Activated CD4-positive, alpha-beta T cell treated with anti-CD3 and anti-CD28 coated beads, Interleukin-2, amount 50 U/mL, for 1 hour (primary cell): ENCODE measurements at places on chromosomes 3 and 15.

- DNase-seq, result no peak
These were observed 25.0 kb downstream of the RNU5B-1 start for GRCh38 chr15:65329288-65329983.

- DNase-seq, result no peak
These were observed 25.9 kb upstream of the SRPRB start for GRCh38 chr3:133779626-133780203.

DNA sequence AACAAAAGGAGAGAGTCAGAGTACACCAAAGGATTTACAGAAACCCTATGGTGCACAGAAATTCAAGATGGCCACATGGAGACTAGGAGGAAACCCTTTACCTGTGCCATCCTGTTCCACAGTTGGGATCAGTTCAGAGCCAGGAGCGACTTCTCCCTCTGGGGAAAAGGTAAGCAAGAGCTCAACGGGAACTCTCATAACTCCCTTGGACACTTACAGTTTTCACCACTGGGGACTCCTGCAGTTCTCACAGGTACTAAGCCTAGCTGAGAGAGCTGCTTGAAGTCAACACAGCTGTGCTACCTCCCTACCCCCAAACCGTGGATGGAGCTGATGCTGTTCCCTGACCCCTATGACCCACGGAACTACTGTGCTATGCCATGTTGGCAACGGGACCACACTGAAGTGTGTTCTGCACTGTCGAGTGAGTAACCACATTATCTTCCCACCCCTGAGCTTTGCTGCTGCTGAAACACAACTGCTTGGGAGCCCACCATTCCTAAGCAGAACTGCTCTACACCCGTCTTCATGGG, 606.8 kb downstream of the GBE1 start:
- no peak for DNase-seq

GRCh38 chr3:49030321-49030720, 1.1 kb upstream of the IMPDH2 start:
- DNase-seq, result no peak

GRCh38 chr15:40285151-40285550, 2.3 kb upstream of the ANKRD63 start:
- no peak for DNase-seq

- DNase-seq, result no peak
These were observed at the start of gene KLHL40 for GRCh38 chr3:42685363-42685881. Gene KLHL40, plus strand, starts transcription at chr3:42685537. Its CDS starts 82 bp downstream, at chr3:42685619.

DNA sequence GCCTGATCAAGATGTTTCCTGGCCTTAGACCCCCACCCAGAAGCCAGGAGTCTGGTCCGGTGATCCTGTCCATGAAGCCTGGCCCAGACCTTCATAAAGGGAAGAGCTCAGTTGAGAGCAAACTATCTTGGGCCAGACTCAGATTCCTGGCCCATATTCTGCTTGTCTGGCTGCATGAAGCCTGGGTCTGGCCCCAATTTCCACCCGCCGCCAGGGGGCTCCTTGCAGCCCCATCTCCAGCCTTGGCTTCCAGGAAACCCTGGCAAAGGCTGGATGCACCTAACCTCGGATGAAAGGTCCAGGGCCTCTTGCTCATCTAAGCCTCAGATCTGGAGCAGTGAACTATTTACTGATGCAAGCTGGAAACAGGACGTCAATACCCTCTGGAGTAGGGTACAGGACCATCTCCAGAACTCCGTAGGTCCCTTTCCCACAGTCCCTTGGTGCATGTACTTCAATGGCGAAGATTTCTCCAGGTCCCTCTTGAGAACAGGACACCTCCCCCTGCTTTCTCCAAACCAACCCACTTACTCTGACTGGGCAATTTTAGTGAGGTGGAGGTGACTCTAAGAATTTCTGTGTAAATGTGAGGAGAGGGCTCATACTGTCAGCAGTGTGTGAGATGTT, 5.6 kb downstream of the FOXL2 start:
- no peak for DNase-seq
